ENCODE measurements at places on chromosomes 16 and 17.
A peak's percentile ranks its signal among the peaks of the same experiment; 100 is the strongest.

- peaks cover 11% of the 10 kb centered on the region for H3K4me1 ChIP-seq
- H3K36me3 ChIP-seq: peaks cover 23% of the 10 kb centered on the region
- DNase-seq: no peak
- H3K27ac ChIP-seq: no peak overlapping the region
- no peaks in the 10 kb centered on the region for H3K27me3 ChIP-seq
These were observed 34.4 kb downstream of the HAPSTR1 start for GRCh38 chr16:9125658-9126505.

DNA sequence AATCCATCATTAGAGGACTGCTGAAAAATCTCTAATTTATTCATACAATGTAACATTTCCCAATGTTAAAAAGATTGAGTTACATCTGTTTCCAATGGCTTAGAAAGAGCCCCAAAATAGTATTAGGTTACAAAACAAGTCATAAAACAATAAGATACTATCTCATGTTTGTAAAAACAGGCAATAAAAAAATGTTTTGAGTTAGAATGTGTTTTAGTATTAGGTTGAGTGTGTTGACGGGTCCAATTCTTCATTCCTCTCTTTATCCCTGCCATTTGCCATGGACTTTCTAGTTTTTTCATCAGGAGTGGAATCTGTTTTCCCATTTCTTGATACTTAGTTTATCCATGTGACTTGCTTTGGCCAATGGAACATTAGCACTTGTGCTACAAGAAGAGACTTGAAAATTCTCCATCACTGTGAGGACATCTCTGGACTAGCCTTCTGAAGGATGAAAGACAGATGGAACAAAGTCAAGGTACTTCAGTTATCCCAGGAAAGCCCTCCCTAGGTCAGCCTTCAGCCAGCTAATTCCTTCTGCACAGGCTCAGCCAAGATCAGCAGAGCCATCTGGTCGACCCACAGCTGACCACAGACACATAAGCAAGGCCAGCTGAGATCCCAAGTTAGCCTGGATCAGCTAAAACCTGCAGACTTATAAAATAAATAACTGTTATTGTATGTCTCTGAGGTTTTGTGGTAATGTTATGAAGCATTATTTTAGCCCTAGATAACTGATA, 83.3 kb downstream of the HS3ST3A1 start:
- no peaks in the 10 kb centered on the region for H3K36me3 ChIP-seq
- no peak overlapping the region for H3K4me3 ChIP-seq
- no peaks in the 10 kb centered on the region for H3K4me1 ChIP-seq
- no peak for DNase-seq

GRCh38 chr17:57919918-57920317, 35.3 kb downstream of the CUEDC1 start:
- H3K27me3 ChIP-seq: no peaks in the 10 kb centered on the region
- H3K36me3 ChIP-seq: no peaks in the 10 kb centered on the region
- no peaks in the 10 kb centered on the region for H3K4me1 ChIP-seq
- H3K4me3 ChIP-seq: no peak overlapping the region
- H3K27ac ChIP-seq: no peak overlapping the region

- H3K27ac ChIP-seq: no peak overlapping the region
- no peaks in the 10 kb centered on the region for H3K27me3 ChIP-seq
- DNase-seq: no peak
- H3K4me1 ChIP-seq: peaks cover 4% of the 10 kb centered on the region
- no peaks in the 10 kb centered on the region for H3K36me3 ChIP-seq
These were observed 47.7 kb upstream of the ZNF469 start for GRCh38 chr16:88334778-88335720.

GRCh38 chr17:27572665-27573064, 58.3 kb upstream of the LGALS9 start:
- DNase-seq: no peak
- no peaks in the 10 kb centered on the region for H3K27me3 ChIP-seq
- no peaks in the 10 kb centered on the region for H3K4me1 ChIP-seq
- no peaks in the 10 kb centered on the region for H3K36me3 ChIP-seq
- no peak overlapping the region for H3K27ac ChIP-seq
- no peak overlapping the region for H3K4me3 ChIP-seq

DNA sequence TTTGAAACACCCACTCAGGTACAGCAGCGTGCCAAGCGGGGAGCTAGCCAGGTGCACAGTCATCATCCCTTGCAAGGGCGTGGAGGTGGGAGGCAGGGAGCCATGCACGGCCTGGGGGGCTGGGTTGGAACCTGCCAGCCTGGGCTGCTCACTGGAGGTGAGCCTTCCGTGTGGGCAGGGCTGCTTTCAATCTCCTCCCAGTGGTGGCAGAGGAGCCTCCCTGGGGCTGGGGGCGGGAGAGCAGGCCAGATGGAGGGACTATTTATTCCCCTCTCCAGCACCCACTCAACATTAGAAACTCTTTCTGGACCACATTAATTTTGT, 90.3 kb downstream of the KATNIP start:
- no peaks in the 10 kb centered on the region for H3K36me3 ChIP-seq
- no peak for DNase-seq
- no peak overlapping the region for H3K27ac ChIP-seq
- no peaks in the 10 kb centered on the region for H3K4me1 ChIP-seq
- no peak overlapping the region for H3K4me3 ChIP-seq

GRCh38 chr17:79049821-79050220, 24.8 kb upstream of the ENGASE start:
- no peaks in the 10 kb centered on the region for H3K36me3 ChIP-seq
- DNase-seq: no peak
- H3K27ac ChIP-seq: no peak overlapping the region
- H3K27me3 ChIP-seq: no peaks in the 10 kb centered on the region

DNA sequence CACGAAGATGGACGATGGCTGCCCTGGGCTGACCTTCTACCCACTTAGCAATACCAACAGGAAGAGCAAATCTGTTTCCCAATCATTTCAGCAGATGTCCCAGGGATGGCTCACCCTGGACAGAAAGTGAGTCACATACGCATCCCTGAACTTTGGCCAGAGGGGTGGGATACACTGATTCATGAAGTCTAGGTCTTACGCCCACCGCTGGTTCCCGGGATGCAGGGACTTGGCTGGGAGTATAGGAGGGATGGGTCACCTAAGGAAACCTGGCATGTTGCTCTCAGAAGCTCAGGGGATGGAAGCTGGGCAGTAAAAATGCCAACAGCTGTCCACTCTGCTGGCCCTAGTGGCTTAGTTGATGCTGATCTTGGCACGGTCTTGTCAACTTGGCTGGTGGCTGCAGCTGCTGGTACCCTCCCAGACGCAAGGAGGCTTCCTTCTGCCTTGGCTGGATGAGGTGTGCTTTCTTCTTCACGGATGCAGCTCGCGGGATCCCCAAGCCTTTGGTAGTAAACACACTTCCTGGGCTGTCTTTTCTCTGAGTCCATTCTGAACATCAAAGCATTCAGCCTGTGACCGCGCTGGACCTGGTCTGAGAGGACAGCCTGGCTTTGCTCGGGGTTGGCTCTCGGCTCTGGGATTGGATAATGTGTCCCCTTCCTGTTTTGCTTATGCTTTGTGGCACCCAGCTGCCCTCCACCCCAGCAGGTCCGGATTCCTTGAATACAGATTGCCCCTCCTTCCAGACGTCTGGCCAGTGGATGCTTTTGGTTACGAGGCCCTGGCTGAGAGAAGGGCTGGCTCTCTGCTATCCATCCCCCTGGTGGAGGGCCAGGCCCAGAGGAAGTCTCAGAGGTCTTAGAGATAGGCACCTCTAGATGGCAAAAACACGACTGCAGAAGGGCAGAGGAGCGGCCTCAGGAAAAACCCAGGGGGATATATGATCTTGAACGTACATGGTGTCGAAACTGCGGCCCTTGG, 71.5 kb downstream of the RAP1GAP2 start:
- H3K4me3 ChIP-seq: no peak overlapping the region
- no peaks in the 10 kb centered on the region for H3K27me3 ChIP-seq
- H3K36me3 ChIP-seq: peaks cover 3% of the 10 kb centered on the region
- H3K4me1 ChIP-seq: no peaks in the 10 kb centered on the region

- no peaks in the 10 kb centered on the region for H3K27me3 ChIP-seq
- no peaks in the 10 kb centered on the region for H3K4me1 ChIP-seq
- no peaks in the 10 kb centered on the region for H3K36me3 ChIP-seq
- no peak for DNase-seq
- no peak overlapping the region for H3K27ac ChIP-seq
These were observed 71.2 kb upstream of the GRIN2A start for GRCh38 chr16:10253409-10253808.

- no peaks in the 10 kb centered on the region for H3K36me3 ChIP-seq
- H3K27ac ChIP-seq: no peak overlapping the region
- no peak for DNase-seq
- no peaks in the 10 kb centered on the region for H3K27me3 ChIP-seq
- no peaks in the 10 kb centered on the region for H3K4me1 ChIP-seq
- no peak overlapping the region for H3K4me3 ChIP-seq
These were observed 41.0 kb downstream of the LYRM1 start for GRCh38 chr16:20941636-20941926.

GRCh38 chr16:79463841-79464240, 136.7 kb downstream of the MAF start:
- DNase-seq: no peak
- H3K4me1 ChIP-seq: no peaks in the 10 kb centered on the region
- H3K27me3 ChIP-seq: no peaks in the 10 kb centered on the region
- no peaks in the 10 kb centered on the region for H3K36me3 ChIP-seq
- H3K4me3 ChIP-seq: no peak overlapping the region

DNA sequence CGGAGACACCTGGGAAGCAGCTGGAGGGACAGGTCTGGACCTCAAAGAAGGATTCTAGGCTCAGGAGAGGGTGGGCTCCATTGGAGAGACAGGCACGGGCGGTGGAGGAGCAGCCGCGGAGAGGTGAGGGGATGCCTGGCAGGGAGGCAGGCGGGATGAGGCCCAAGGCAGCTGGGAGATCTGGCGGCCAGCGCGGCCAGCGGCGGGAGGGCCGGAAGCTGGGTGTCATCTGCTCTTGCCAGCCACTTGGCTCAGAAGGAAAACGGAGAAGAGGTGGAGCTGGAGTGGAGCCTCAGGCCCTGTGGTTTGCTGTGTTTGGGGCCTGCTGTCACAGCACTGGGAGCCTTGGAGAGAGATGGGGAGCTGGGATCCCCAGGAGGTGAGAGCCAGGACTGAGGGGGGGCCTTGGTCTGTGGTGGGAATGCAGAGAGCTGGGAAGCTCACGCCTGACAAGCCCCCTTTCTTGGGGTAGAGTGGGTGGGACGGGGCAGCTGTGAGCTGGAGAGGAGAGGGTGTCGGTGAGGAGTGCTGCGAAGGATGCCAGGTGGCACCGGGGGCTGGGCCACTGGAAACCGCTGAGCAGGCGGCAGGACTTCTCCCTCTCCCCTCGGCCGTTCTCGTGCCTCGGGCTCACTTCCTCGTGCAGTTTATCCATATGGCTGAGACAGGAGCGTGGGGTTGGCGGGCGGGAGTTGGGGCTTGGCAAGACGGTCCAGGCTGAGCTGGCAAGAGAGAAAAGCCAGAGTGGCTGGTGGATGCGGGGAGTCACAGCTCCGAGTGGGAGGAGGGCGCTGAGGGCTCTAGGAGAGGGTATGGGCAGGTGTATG, 8.0 kb downstream of the TBC1D24 start:
- H3K4me3 ChIP-seq: no peak overlapping the region
- H3K4me1 ChIP-seq: peaks cover 15% of the 10 kb centered on the region
- no peak for DNase-seq

DNA sequence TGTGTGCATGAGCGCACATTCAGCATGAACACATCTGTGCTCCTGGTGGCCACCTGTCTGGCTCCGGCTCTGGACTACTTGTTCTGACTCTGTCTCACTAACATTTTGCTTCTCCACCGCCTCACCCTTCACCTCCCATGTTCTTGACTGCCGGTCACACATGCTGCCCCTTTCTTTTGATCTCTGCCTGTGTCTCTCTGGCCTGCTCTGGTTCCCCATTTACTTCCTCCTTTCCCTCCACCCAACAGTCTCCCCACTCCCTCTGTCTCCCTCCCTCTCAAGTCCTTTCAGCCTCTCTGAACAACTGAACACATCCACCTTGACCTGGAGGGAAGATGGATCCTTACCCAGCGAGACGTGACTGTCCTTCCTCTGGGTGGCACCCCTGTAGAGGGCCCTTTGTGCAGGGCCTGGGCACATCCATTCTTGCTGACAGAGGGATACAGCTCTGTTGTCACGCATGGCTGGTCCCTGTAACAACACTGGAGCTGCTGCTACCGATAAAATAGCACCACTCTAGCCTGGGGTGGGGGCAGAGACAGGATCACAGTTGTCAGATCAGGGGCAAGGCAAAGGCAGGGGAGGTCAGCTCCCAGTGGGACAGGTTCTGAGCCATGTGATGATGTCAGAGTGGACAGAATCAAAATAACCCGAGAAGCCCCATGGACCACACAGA, 11.0 kb downstream of the ZSCAN32 start:
- H3K36me3 ChIP-seq: peaks cover 22% of the 10 kb centered on the region
- H3K27ac ChIP-seq: no peak overlapping the region
- H3K4me1 ChIP-seq: no peaks in the 10 kb centered on the region
- no peaks in the 10 kb centered on the region for H3K27me3 ChIP-seq
- no peak overlapping the region for H3K4me3 ChIP-seq
- no peak for DNase-seq

DNA sequence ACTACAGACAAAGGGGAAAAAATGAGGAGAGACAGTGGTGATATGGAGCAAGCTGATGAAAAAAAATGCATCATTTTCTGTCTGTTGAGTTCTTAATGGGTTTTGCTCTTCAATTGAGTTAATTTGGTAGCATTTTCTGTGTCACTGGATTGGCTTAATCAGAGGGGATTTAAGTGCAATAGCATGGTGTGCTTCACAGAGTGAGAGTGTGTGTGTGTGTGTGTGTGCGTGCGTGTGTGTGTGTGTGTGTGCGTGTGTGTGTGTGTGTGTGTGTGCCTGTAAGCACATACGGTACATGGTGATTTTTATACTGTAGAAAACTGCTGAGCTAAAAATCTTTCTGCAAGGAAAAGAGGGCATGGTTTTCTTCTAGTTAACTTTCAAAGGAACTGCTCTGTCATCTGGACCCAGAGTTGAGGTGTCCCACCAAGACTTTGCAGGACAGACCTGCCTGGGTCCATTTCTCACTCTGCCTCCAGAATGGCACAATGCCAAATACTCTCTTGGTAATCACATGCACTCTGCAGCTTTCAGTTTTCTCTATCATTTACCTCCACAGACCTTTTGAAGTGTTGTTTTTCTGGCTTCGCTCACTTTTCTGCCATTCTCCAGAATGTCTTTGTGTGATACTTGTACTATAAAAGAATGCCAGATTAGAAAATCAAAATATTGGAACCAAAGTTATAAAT, 952.6 kb upstream of the SOX9 start:
- H3K4me1 ChIP-seq: no peaks in the 10 kb centered on the region
- no peak overlapping the region for H3K4me3 ChIP-seq

- H3K4me1 ChIP-seq: no peaks in the 10 kb centered on the region
- no peaks in the 10 kb centered on the region for H3K27me3 ChIP-seq
- H3K27ac ChIP-seq: no peak overlapping the region
- no peaks in the 10 kb centered on the region for H3K36me3 ChIP-seq
These were observed 8.0 kb downstream of the HS3ST3A1 start for GRCh38 chr17:13593757-13594156.

DNA sequence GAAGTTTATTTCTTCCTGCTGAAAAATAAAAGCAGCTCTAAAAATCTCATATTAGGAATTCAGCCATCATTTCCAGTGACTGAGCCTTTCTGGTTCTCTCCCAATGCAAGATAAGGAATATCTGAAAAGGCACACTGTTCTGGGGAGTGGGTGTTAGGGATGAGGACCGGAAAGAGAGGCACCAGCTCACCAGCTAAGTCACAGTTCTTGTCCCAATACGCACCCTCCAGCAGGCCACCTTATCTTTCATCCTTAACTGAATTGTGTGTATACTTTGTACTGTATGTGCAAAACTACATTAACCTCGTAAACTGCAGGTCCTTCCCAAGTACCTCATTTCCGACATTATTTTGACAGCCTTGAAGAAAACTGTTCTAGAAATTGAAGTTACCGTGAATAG, 11.0 kb downstream of the AMFR start:
- no peaks in the 10 kb centered on the region for H3K4me1 ChIP-seq
- H3K4me3 ChIP-seq: no peak overlapping the region
- H3K36me3 ChIP-seq: peaks cover 20% of the 10 kb centered on the region
- H3K27me3 ChIP-seq: no peaks in the 10 kb centered on the region

- H3K4me3 ChIP-seq: peak overlapping the region; percentile 57
- no peaks in the 10 kb centered on the region for H3K27me3 ChIP-seq
- H3K36me3 ChIP-seq: no peaks in the 10 kb centered on the region
- no peak for DNase-seq
These were observed 7.7 kb downstream of the IGSF6 start for GRCh38 chr16:21644674-21645073.

Data from naive thymus-derived CD4-positive, alpha-beta T cell (primary cell).